Activated T-helper 1 cell treated with Interleukin-2 at 50 U/mL for 16 hours (primary cell): ENCODE measurements at places on chromosomes 3 and 15.

- DNase-seq, result no peak
Observed at GRCh38 chr3:99373846-99374210, 264.6 kb upstream of the COL8A1 start.

DNA sequence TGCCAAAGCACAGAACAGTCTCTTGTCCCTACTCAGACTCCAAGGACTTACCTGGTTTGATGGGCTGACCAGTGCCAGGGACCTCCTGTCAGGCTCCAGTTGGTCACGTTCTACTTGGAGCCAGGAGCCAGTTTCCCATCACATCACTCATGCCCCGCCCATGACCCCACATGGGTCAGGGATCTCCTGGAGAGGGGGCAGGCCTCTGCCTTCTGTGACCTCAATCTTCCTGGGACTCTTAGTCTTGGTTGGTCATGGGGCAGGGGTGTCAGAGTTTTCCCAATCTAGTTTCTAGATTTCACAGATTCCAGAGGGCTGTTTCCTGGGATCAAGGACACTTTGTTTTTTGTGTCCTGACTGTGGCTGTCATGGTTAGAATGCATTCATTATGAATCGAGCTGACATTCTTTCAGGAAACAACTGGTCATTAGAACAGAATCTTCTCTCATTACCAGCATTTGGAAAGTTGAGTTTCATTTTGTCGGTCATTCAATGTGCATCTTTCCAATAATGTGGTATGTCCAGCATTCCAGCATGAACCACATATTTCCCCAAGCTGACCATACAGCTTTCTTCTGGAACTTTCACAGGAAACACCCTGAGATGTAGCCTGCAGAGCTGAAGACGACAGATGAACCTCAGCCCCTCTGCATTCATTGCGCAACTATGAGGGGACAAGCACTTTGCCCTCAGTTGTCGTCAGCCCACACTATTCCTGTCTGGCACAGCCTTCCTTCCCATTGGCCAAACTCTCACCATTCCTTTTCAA is 19.8 kb downstream of the CYP19A1 start:
- DNase-seq, result no peak

GRCh38 chr3:149493315-149494021 is 19.0 kb downstream of the TM4SF4 start:
- no peak for DNase-seq

- no peak for DNase-seq
Observed at GRCh38 chr3:43758592-43759225, 68.0 kb downstream of the ABHD5 start.

GRCh38 chr3:138124706-138125355 is 7.4 kb downstream of the A4GNT start:
- no peak for DNase-seq

GRCh38 chr3:43366481-43366880 is 80.1 kb downstream of the SNRK start:
- no peak for DNase-seq

GRCh38 chr15:64938192-64938591 is 26.5 kb downstream of the ANKDD1A start:
- DNase-seq, result no peak

DNA sequence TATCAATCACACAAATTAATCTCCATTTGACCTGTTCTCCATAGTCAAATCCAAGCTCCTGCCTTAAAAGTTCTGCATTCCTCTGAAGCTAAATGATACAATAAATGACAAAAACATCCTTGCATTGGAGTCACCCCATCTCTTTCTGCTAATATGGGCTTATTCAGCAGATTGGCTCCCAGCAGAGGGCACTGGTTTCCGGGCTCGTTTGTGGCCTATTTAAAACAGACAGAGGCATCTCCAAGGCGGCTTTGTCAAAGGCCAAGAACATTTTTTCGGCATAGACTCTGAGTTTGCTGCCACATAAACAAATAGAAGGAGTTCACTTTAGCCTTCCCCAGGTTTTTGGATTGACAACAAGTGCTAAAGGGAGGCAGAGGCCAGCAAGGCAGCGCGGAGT is 204.4 kb upstream of the RASGRP1 start:
- no peak for DNase-seq

GRCh38 chr3:35931867-35932266 is 292.5 kb downstream of the ARPP21 start:
- DNase-seq, result no peak

DNA sequence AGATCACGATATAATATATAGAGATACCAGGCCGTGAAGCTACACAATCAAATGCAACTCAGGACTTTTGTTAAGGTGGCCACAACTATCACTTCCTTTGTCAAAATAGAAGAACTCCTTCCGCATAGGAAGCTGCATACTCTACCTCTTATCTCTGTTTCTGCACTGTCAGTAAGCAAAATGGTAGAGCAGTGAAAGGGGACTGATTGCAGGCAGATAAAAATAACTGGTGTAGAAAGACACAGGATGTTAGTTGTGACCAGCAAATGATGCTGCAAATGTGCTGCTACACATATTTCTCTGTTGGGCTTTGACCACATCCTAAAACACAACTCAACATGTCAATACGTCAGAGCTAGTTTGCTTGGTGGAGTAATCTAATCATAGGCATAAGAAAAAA is 16.3 kb upstream of the TRAT1 start:
- no peak for DNase-seq

GRCh38 chr15:97840501-97840900 is 120.0 kb upstream of the ARRDC4 start:
- DNase-seq, result no peak

GRCh38 chr3:48399387-48400172 is 27.6 kb downstream of the FBXW12 start:
- DNase-seq, result no peak

DNA sequence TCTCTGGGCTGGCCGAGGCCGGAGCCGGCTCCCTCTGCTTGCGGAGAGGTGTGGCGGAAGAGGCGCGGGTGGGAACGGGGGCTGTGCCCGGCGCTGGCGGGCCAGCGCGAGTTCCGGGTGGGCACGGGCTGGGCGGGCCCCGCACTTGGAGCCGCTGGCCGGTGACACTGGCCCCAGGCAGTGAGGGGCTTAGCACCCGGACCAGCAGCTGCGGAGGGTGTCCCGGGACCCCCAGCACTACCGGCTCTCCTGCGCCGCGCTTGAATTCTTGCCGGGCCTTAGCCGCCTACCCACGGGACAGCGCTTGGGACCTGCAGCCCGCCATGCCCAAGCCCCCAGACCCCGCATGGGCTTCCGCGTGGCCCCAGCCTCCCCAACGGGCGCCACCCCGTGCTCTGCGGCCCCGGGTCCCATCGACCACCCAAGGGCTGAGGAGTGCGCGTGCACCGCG is 736.3 kb upstream of the ARRDC4 start:
- DNase-seq, result no peak

GRCh38 chr3:149585401-149585726 is 72.5 kb downstream of the WWTR1 start:
- DNase-seq, result no peak

DNA sequence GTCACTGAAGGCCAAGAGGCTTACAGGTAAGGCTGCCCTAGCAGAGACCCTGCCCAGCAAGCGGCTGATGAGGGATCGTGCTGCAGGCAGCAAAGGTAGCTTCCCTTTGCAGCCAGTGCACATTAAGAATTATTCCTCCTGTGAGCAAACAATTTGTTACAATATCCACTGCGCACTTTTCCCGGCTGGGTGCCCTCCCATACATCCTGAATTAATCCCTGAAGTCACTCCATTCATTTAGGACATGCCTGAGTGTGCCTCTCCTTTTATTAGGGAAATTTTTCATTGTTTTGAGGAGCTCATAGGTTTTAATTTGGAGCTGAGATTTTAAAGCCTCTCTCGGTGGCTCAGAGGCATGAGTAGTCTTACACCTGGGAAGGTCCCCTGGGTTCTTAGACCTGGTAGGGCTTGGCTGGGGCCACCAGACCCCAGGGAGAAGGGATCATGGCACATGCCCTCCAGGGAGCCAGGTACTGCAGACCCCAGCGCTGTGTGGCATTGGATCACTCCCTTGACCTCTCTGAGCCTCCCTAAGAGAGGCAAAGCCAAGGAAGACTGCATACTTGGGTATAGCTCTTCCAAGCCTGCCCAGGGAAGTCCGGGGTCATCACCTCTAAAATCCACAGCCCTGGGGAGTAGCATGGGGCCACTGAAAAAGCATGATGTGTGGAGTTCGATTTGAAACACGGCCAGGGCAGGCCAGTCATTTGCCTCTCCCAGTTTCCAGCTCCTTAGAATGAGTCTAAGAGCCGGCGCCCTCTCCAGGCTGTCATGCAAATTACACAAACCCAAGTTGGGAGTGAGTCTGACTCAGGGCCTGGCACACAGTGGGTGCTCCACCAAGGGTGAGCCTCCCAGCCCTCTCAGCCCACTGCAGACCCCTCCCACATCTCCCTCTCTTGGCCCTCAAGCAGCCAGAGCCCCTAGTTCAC is 151.9 kb upstream of the LINGO1 start:
- DNase-seq, result no peak

DNA sequence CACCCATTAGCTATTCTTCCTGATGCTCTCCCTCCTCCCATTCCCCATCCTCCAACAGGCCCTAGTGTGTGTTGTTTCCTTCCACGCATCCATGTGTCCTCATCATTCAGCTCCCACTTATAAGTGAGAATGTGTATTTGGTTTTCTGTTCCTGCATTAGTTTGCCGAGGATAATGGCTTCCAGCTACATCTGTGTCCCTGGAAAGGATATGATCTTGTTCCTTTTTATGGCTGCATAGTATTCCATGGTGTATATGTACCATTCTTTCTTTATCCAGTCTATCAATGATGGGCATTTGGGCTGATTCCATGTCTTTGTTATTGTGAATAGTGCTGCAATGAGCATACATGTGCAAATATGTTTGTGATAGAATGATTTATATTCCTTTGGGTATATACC is 56.3 kb downstream of the CFAP20DC start:
- no peak for DNase-seq

- no peak for DNase-seq
Observed at GRCh38 chr3:175664911-175665310, 805.8 kb downstream of the NAALADL2 start.

DNA sequence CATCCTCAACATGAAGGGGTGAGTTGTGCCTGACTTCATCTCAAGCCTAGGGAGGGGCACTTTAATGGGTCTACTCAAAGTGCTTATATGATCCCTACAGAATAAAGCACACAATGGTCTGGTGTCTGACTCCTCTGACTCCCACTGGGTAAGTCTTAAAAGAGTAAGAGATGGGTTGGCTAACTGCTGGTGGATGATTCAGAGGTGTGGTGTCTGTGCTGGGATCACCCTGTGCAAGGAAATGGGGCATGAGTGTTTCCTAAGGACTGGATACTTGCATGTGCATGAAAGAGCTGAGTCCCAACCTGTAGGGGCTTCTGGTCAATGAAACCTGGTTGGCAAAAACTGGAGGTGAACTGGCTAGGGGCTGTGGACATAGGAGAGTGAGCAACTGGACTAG is 158.8 kb downstream of the IL20RB start:
- no peak for DNase-seq

DNA sequence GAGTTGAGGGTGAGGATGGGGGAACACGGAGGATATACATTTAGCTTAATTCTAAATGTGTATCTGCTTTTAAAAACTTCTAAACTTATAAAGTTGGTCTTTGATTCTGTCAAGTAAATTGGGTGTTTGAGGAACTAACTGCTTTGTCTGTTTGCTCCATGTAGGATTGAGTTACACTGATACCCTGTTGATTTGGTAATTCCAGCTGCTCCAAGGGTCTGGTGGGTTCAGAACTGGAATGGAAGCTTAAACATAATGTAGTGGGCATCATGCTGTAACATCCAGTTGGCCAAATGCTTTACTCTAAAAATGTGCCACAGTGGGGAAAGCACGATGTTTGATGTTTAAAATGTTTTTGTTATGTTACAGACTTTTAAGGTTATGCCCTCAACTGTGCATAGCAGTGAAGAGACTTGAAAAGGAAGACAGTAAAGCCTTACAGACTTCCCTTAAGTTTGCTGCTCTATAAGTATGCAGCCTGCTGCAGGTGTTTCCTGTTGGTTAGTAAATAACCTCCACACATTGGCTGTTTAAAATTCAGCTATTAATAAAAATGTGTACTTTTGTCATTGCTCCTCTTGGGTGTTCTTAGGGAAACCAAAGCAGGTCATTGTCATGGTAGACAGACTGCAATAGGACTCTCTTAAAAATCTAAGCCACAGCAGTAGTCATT is 5.9 kb upstream of the EDEM1 start:
- DNase-seq, result no peak

GRCh38 chr15:96974761-96975160 is 644.3 kb downstream of the NR2F2 start:
- DNase-seq, result no peak

- DNase-seq, result no peak
Observed at GRCh38 chr3:38354588-38355330, 8.2 kb downstream of the XYLB start.

DNA sequence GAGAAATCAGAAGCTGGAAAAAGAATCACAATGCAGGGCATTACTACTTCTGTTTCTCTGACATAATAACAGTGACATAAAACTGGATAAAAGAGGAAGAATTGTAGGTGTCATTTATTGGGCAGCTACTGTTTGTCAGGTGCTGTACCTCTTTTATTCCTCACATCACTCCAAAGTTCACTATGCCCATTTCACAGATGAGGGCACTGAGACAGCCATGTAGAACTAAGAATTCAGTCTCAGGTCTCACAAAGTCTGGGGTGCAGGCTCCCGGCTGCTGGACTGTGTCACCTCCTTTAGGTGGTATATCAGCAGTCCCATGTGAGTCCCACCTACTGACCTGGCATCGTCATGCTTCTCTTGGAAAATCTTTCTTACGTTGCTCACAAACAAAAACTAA is 20.8 kb downstream of the TMEM212 start:
- DNase-seq, result no peak

DNA sequence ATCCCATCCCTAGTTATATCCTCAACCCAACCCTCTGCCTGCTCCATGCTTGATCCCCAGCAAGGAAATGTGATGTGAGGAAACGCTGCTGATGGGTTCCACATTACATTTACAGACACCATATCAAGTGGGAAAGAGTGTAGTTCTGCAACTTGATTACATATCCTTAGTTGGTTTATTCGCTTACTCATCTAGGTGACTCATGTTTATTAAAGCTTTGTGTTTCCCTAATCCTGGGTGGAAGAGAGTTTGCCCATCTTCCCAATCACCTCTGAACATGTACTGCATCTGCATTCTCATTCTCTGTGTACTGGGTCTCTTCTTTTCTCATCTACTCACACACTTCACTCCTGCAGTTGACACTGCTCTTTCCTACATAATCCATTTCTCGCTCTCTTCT is 91.7 kb upstream of the PDZRN3 start:
- DNase-seq, result no peak

- no peak for DNase-seq
Observed at GRCh38 chr3:160678292-160678842, 1.4 kb downstream of the ARL14 start.

- DNase-seq, result no peak
Observed at GRCh38 chr3:142650001-142650693, 54.0 kb downstream of the PLS1 start.

- no peak for DNase-seq
Observed at GRCh38 chr3:62372621-62373041, 719 bp downstream of the FEZF2 start.

DNA sequence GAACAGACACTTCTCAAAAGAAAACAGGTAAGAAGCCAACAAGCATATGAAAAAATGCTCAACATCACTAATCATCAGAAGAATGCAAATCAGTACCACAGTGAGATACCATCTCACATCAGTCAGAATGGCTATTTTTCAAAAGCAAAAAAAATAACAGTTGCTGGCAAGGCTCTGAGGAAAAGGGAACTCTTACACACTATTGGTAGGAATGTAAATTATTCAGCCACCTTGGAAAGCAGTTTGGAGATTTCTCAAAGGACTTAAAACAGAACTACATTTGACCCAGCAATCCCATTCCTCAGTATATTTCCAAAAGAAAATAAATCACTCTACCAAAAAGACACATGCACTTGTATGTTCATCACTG is 95.6 kb downstream of the APBA2 start:
- DNase-seq, result no peak

GRCh38 chr3:121979734-121980449 is 42.2 kb downstream of the ILDR1 start:
- DNase-seq, result no peak
